ENCODE measurements at places on chromosomes 7 and 10.

GRCh38 chr10:132322586-132323048 lies 9.4 kb upstream of the LRRC27 start:
- no peak for DNase-seq

DNA sequence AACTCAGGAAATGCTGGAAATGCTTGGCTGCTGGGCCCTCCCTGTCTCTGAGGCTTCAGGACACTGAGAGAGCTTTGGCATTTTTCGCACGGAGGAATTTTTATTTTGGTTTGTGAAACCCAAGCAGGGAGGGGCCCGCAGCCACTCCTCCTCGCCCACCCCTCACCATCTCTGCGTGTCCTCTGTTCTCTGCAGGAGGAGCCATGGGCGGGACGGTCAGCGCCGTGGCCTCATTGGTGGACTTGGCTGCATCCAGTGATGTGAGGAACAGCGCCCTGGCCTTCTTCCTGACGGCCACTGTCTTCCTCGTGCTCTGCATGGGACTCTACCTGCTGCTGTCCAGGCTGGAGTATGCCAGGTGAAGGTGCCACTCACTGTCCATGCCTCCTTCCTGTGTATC lies 36.8 kb downstream of the SLC29A3 start:
- DNase-seq = no peak

GRCh38 chr10:101578192-101578591 lies 9.9 kb downstream of the POLL start:
- no peak for DNase-seq

- no peak for DNase-seq
These were observed 243.8 kb upstream of the MDFIC start for GRCh38 chr7:114678116-114678515.

- DNase-seq = no peak
These were observed 761.7 kb downstream of the GRID1 start for GRCh38 chr10:85604884-85605283.

DNA sequence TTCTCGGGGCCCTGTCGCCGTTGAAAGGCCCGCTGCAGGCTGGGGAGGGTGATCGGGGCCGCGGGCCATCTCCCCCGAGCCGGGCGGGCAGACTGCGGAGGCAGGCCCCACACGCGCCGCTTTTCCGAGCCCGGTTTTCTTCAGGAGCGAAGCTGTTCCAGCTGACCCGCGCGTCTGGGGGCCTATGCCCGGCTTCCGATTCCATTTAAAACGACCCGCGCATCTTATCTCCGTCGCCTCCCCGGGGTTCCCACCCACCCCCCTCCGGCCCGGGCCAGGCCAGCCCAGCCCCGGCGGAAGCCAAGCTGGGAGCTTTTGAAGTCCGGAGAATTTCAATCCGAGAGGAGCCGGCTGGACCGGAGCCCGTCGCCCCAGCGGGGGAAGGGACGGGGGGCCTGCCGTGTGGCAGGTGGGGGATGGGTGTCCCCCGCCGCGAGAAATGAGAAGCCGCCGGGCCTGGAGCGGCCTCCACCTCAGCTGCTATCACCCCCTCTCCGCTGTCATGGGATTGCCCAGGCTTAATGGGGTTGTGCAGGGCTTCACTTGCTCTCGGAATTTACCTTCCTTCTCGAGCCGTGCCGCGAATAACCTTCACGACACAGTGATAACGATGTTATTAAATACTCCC lies 3.1 kb upstream of the EVX1 start:
- DNase-seq = no peak

DNA sequence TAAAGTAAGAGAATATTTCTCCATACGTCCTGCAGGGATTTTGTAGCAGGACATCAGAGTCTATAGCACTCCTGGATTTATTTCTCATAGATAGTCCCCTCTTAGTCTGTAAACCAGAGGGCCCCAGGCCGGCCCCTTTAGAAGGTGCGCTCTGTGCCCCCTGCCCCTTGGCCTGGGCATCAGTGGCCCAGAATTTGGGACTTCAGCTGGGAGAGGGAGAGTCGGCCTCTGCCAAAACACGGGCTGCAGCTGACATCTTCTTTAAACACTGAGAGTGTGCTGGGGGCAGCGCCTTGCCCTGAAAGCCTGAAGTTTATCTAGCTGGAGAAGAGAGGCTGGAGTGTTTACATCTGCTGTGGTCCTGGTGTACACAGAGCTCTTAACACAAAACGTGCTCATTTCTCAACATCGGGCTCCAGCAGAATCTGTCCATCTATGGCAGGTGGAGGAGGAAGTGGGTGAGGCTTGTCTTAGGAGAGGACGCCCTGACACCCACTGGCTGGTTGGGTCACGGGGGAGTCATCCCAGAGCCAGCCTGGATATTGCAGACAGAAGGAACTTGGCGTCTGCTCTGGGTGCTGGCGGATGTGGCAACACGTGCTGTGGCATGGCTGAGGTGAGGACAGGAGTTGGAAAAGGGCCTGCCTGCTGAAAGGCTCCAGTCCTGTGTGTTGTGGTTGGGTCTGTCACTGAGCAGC lies 5.0 kb upstream of the TACR2 start:
- DNase-seq = no peak

- no peak for DNase-seq
These were observed 118.8 kb downstream of the RELN start for GRCh38 chr7:103870664-103871063.

GRCh38 chr10:86851328-86852207 lies 95.1 kb downstream of the BMPR1A start:
- DNase-seq = no peak

DNA sequence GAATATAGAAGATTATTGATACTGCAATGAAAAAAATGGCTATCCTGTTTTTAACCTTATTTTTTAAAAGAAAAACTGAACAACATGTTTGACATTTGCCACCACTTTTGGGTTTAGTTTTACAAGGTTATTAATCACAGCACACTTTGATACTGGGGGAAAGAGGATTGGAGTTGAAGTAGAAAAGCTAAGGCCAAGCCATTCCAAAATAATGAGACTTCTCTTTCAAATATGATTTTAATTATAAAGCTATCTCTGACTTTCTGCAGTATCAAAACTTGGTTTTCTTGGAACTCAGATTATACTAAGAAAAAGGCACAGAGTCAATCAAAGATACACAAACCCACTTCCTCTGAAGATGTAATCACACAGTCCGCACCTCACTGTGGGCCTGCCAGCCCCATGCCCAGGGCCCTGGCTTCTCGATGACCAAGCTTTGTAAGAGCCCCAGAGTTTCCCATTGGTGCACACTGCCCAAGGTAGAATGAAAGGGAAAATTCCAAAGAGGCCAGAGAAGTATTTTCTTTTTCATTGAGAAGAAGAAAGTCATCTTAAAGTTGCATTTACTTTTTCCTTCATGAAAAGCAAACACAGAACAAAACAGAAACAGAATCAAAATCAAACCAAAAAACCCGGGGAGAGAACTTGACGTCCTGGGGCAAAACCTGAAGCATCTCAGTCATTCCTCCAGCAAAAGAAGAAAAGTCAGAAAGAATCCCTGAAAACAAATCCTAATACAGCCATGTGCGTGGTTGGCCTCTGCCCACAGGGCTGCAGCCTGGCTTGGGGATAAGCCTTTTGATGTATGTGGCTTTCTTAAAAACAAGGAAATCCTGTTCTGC lies 187.7 kb upstream of the KLF6 start:
- DNase-seq = no peak
